ENCODE measurements at places on chromosomes 3 and 15.

DNA sequence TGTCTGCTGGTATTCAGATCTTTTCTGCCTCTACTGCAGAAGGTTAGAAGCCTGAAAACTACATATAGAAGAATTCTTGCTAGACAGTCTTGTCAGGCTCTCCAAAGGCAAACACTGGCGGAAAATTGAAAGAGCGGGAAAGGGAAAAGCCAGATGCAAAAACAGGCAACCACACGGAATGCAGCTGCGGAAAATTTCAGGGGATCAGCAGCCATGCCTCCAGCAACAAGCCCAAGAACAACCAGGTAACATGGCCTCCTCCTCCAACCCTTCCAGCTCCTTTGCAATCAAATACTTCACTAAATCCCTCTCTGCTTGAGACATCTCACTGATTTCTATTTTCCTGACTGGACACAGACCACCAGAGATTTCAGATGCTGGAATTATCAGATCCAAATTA, 9.6 kb downstream of the UBP1 start:
- H3K36me3 ChIP-seq, result no peaks in the 10 kb centered on the region
- H3K27me3 ChIP-seq, result no peaks in the 10 kb centered on the region
- no peak overlapping the region for H3K4me3 ChIP-seq
- H3K4me1 ChIP-seq, result peaks cover 45% of the 10 kb centered on the region
- DNase-seq, result no peak

DNA sequence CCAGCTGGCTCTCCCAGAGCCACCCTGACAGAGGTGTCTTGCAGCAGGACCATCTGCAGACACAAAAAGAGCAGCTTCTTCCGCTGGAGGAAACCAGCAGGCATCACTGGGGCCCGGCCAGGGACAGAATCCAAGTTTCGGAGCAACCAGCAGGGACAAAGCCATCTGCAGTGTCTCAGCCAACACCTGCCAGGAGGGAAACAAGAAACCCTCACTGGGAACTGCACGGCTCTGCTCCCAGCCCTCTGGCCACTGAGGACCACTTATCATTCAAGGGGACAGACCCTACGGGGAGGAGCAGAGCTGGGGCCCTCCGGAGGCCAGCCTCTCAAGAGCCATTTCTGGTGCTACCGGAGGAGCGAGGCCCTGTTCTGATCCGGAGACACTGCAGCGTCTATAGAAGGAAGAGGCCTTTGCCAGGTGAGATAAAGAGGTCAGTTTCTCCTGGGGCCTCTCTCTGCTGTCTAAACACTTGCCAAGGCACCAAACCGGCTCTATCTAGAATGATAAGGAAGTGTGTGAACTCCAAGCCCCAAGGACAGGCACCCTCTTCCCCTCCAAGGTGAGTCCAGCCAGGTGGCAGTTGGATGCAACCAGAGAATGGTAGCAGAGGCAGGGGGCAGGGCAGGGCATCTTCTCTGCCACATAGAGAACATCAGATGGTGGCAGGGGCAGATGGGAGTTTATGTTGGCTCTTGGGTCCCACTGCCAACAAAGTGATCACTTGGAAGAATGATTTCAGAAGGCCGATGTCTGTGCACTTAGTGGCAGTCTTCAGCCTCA, 89.0 kb downstream of the CHSY1 start:
- no peaks in the 10 kb centered on the region for H3K36me3 ChIP-seq
- peaks cover 19% of the 10 kb centered on the region for H3K4me1 ChIP-seq
- no peak for DNase-seq
- H3K4me3 ChIP-seq, result no peak overlapping the region
- H3K27ac ChIP-seq, result peak overlapping the region; percentile 17
- H3K27me3 ChIP-seq, result no peaks in the 10 kb centered on the region

DNA sequence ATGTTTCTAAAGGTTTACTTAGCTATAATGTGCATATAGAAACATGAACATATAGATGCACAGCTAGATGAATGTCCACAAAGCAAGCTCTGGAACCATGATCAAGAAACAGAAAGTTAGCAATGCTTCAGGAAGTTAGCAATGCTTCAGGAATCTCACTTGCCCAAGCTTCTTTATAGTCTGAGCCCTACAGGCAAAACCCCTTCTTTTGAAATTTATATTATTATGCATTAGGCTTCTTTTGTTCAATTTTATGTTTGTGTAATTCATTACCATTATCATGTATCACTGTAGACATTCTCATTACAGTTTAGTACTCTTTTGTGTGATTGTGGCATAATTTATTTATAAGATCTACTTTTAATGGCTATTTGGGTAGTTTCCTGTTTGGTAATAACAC, 286.4 kb upstream of the BCHE start:
- H3K36me3 ChIP-seq, result no peaks in the 10 kb centered on the region
- H3K4me1 ChIP-seq, result no peaks in the 10 kb centered on the region
- H3K27me3 ChIP-seq, result no peaks in the 10 kb centered on the region
- DNase-seq, result no peak
- no peak overlapping the region for H3K4me3 ChIP-seq

- no peak for DNase-seq
- peak overlapping the region; percentile 92 for H3K4me3 ChIP-seq
- no peaks in the 10 kb centered on the region for H3K36me3 ChIP-seq
- H3K27ac ChIP-seq, result peak overlapping the region; percentile 93
- H3K27me3 ChIP-seq, result no peaks in the 10 kb centered on the region
Observed at GRCh38 chr3:196741249-196741889, 1.7 kb downstream of the PAK2 start.

GRCh38 chr3:131658115-131658514, 155.3 kb upstream of the MRPL3 start:
- no peak for DNase-seq
- no peak overlapping the region for H3K4me3 ChIP-seq
- no peaks in the 10 kb centered on the region for H3K4me1 ChIP-seq
- no peaks in the 10 kb centered on the region for H3K36me3 ChIP-seq

DNA sequence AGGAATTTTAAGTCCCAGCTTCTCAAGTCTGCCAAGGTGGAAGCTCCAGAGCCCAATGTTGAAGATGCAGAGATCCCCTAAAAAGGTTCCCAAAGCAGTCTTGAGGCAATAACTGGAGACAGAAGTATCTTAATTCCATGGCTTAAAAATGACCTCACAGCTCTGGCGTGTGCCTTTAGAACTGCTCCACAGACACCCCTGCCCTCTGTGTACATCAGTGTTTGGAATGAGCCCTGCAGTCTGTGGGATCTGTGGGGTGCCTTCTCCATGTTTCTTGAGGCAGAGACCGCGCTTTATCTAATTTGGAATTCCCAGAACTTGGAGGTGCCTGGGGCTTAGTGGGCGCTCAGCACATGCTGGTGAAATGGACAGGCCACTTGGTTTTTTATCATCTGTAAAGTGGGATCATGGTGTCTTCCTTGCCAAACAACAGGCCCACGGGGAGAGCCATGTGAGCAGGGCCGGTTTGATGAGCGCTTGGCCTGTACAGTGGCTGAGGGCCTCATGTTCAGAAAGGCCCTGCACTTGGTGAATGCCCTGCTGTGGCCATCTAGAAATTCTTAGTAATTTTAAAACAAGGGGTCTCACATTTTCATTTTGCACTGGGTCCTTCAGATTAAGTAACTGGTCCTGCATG, 7.1 kb downstream of the ITGA11 start:
- no peaks in the 10 kb centered on the region for H3K27me3 ChIP-seq
- no peaks in the 10 kb centered on the region for H3K36me3 ChIP-seq
- no peak for DNase-seq
- no peak overlapping the region for H3K4me3 ChIP-seq
- no peaks in the 10 kb centered on the region for H3K4me1 ChIP-seq
